GM10248 (cell line): ENCODE measurements at places on chromosomes 4 and X.

DNA sequence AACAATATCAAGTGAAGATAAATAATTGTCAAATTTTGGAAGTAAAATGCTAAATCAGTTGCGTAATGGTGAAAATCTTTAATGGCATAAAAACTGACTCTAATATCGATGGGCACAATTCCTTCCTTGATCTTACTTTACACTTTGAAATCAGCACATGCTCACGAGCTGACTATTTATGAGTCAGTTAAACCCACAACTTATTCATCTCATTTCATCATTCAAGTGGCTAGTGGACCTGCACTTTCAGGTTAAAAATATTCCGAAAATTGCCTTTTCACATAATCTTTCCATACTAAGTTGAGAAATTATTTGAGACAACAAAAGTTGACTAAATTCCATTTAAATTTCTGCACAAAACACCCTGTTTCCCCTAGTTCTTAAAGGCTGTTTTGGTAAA, 582.1 kb upstream of the TENM3 start:
- no peak for DNase-seq

GRCh38 chr4:99447513-99447912, 12.4 kb upstream of the ADH7 start:
- DNase-seq, result no peak

DNA sequence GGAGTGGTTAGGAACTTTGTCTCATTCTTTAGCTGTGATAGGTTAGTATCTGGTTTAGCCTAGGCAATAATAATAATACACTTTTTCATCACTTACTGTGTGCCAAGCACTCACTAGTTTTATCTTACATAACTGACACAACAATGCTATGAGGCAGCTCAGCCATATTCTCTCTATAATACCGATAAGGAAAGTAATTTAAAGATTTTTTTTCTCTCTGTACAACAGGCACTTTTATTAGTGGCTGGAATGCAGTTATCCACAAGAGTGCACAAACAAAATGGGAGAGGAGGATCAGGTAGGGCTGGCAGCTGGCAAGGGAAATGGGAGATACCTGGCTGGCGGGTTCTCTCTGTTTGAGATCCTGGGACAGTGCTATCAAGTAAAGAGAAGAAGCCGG, 7.6 kb downstream of the RELL1 start:
- no peak for DNase-seq

- no peak for DNase-seq
Observed at GRCh38 chrX:110373310-110373709, 14.7 kb downstream of the RTL9 start.

DNA sequence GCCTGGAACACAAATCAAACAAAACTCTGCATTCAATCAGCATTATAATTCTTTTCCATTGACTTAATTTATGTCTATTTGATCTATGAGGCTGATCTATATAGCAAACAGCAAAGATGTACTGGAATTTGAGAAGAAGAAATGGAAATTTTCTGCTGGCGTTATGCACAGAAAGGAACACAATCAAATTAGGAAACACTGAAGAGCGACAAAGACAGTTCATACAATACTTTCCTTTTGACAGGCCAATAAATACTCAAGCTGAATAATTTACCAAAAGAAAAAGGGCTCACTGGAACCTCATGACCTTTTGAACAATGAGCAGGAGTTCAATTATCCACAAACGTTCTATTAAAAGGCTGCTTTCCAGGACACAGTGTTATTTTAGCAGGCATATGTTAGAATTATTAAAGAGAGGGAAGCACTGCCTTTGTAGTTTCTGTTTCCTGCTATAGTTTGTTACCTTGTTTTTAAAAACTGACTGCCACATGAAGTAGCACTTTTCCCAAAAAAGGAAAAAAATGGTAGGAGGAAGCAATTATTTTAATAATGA, 8.1 kb downstream of the PDHA2 start:
- no peak for DNase-seq

- no peak for DNase-seq
Observed at GRCh38 chrX:110394651-110395050, 36.0 kb downstream of the RTL9 start.

- DNase-seq, result no peak
Observed at GRCh38 chr4:154854362-154854761, 73.3 kb downstream of the RBM46 start.

GRCh38 chr4:6625256-6625655, 15.2 kb upstream of the MRFAP1 start:
- DNase-seq, result no peak

DNA sequence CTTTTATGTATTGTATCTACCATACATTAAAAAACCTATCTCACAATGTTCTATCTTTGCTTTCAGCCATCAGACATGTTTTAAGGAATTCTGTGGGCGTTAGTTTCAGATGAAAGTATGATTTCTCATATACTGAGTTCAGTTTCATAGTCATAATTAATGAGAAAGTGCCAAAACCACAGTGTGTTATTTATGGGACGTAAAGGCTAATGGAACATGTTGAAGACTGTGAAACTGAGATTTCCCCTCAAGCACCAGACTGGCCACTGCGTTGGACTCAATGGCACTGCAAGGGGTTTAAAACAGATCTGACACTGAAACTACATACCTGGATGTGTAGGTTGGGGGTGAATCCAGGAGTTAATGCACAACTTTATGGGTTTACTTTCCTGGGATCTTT, 32.0 kb downstream of the F8 start:
- no peak for DNase-seq

- DNase-seq, result no peak
Observed at GRCh38 chr4:80268081-80268823, 1.8 kb downstream of the FGF5 start.

GRCh38 chr4:166577639-166578038, 656.7 kb downstream of the SPOCK3 start:
- DNase-seq, result no peak

GRCh38 chr4:158799856-158800255, 31.0 kb downstream of the FNIP2 start:
- DNase-seq, result no peak
